ENCODE measurements at places on chromosomes 3 and 15.

GRCh38 chr15:69027976-69028518 is 13.6 kb downstream of the NOX5 start:
- no peak for DNase-seq

GRCh38 chr3:113212150-113212843 is 940 bp downstream of the BOC start:
- no peak for DNase-seq

- no peak for DNase-seq
These were observed 27.5 kb downstream of the PLA2G4D start for GRCh38 chr15:42066764-42067415.

DNA sequence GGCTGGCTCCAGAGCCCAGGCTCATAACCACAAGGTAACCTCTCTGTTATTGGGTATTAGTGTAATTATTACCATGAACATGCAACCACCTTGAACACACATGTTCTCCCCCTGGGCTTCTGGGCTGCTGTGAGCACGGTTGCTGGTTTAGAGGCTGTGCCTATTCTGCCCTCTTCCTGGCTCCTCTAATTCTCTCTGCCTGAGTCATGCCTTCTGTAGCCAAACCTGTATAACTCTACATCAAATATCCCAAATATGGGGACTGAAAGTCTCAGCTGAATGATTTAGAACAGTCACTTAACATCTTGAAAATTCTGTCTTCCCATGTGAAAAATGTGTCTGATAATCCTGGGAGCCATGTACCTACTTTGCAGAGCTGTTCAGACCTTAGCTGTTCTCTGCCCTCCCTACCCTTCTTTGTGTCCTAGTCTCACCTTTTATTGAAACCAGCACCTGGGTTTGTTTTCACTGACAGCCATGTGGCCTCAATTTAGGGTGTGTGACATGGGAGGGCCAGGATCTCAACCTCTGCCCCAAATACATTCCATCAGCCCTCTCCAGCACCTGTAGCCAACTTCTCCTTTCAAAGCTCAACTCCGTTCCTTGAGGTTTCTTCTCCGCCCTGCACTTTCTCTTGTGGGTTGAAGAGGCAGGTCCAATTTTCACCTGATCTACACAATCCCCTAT is 60.7 kb downstream of the PDZRN3 start:
- DNase-seq: no peak

DNA sequence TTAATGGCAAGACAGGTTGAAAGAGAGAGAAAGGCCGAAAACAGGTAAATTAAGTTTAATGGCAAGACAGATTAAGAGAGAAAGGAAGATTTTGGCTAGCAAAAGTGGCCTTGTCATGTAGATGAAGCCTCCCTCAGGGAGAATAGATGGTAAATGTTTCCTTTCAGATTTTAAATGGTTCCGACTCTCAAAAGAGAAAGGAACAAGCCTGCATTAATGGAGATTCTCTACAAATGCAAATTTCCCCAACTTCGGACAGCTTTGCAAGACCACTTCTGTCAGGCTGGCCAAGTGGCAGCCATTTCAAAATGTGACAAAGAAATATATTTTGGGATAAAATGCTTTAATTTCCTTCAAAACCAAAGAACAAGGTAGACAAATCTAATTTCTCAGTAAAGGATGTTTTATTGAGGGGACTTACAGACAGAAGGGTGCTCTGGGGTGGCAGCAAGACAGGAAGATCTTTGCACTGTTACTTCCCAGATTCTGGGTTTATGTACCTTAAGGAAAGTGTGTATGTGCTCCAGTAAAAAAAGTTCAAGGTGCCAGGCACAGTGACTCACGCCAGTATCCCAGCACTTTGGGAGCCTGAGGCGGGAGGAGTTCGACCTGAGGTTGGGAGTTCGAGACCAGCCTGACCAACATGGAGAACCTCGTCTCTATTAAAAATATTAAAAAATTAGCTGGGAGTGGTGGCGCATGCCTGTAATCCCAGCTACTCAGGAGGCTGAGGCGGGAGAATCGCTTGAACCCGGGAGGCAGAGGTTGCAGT is 626.3 kb upstream of the NAALADL2 start:
- DNase-seq: no peak

GRCh38 chr3:41523897-41524296 is 324.6 kb downstream of the CTNNB1 start:
- no peak for DNase-seq

DNA sequence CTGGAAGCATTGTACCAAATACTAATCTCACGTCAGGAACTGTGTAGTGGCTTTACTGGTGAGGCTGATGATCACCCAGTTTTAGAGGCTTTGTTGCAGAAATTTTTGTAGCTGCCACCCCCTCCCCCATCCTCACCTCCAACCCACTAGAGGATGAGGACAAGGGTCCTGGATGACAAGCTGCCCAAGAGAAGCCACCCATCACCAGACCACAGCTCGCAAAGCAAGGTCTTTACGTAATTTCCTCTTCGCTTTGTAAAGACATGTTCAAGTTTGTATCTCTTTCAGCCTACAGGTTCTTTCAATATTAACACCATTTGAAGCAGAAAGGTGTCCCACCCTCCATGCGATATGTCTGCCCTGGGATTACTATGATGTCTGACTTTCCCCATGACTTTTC is 74.2 kb downstream of the LDHAL6B start:
- DNase-seq: no peak

- no peak for DNase-seq
These were observed 220.0 kb upstream of the MLF1 start for GRCh38 chr3:158350971-158351370.

DNA sequence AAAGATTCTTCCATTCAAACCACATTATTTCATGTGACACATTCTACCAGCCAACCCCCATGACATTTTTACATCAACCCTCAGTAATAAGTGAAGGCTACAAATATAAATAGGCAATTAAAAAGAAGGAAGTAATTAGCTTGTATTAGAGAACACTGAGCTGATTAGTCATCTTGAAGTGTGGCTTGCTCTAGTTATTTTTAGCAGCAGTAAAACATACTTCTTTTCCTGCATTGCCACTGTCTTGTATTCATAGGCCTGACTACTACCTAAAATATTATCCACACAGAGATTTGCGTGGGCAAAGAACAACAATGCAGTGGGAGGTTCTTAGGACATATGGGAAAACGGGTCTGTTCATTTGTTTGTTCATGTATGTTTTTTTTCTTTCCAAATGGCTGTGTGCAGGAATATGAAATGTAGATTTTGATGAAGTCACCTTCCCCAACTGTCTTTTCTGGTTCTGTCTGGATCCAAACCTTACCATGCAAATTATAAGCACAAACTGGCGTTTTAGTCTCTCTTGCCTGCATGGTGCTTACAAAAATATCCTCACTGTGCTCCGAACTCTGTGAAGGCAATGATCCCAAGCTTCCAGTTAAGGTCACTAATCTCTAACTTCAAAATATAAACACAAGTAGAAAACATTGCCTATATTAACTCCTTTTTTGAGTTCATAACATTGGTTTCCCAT is 31.5 kb upstream of the TM4SF4 start:
- no peak for DNase-seq

GRCh38 chr15:99408236-99409096 is 157.2 kb downstream of the LRRC28 start:
- no peak for DNase-seq

DNA sequence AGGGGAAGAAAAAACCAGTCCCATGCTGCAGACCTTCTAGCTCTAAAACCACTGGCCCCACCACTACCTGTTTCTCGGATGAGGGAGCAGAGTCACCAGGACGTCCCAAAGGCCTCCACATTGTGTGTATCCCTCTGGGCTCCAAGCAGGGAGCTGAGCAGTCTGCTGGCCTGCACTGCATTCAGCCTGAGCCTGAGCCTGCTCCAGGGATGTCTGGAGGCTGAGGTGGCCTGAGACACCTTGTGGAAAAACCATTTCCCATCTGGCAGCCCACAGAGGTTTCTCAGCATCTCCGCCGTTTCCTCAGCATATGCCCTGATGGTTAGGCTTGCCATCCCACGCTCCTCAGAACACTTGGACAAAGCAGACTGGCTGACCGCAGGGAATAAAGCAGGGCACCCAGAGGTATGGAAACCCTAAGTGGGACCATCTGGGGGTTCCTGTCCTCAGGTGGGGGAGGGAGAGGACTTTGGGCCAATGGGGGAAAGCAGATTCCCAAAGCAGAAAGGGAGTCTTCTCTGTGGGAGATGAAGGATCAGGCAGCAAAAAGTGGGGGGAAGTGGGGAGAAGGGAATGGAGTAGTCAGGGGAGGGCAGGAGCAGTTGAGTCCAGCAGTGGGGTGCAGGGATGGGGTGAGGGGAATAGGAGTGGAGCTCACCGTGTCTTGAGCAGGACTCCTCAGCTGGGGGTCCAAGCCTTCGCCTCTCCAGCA is at the start of gene CILP:
Gene CILP, minus strand, starts transcription at position 704 of the 712 bp plus-strand sequence. CDS start 1,718 bp downstream, outside the sequence.
- no peak for DNase-seq

GRCh38 chr3:22959593-22959992 is 243.5 kb upstream of the UBE2E2 start:
- DNase-seq: no peak

DNA sequence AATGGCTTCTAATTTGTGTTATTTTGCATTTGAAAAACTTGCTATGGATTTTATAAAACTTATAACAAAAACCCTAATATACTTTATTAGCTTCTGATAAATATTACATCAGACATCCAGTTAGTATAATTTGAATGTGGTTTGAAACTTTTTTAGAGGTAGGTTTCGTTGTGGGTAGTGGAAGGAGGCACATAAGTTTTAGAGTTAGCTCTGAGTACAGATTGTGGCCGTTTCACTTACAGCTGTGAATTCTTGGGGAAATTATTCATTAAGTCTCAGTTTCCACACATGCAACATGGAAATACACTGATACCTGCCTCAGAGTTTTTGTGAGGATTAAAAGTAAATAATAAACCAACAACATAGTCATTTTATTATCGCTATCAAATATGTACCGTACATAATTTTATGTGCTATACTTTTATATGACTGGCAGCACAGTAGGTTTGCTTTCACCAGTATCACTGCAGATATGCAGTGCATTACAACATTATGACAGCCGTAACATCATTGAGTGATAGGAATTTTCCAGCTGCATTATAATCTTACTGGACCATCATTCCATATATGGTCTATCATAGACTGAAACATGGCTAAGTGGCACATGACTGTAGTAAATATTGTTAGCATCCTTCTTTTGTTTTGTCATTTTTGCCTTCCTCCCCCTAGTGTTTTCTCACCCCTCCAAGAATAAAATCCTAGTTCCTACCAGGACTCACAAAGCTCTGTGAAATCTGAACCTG is 175.6 kb downstream of the AKAP13 start:
- no peak for DNase-seq

DNA sequence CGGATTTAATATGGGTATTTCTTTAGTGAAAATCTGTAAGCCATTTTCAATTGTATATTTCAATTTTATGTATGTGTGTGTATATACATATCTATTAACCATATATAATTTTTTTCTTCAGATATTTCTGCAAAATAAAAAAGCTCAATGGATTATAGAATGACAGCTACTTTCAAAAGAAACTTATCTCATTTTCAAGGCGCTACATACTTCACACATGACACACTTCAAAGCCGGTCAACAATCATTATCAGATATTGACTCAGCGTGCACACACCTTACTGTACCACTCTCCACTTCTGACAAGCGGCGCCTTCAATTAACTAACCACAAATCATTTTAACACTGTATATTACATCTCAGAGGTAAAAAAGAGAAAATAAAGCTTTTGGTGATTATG is 39.6 kb downstream of the ATP13A3 start:
- DNase-seq: no peak

DNA sequence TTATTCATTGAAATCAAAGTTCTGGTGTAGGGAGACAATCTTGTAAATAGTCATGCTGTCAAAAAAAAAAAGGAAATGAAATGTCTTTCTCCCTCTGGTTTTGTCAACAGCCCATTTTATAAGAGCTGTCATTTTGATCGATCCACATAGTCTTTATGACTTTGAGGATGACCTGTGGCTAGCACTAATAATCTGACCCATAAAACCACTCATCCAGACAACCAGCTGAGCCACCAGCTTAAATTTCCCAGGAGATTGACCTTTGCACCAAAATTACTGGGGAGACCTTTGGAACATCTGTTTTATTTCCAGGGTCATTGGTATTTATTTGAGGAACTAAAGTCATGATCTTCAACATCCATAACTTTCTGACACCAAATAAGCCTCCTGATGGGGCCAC is 98.5 kb upstream of the MME start:
- no peak for DNase-seq

DNA sequence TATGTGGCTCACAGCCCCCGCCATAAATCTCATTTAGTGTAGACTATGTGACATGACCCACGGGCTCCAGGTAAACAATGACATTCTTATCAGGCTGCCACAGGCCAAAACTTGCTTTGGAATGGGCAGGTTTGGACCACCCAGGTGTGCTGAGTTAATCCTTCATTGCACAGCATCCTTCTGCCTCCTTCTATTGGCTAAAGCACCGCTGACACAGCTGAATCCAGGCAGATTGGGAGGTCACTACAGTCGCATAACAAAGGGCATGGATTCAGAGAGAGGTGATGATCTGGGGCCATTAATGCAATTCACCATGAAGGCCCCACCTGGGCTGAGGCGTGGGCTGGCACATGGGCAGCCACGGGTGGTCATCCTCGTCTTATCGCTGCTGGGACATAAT is 47.8 kb upstream of the GALNT15 start:
- DNase-seq: no peak

DNA sequence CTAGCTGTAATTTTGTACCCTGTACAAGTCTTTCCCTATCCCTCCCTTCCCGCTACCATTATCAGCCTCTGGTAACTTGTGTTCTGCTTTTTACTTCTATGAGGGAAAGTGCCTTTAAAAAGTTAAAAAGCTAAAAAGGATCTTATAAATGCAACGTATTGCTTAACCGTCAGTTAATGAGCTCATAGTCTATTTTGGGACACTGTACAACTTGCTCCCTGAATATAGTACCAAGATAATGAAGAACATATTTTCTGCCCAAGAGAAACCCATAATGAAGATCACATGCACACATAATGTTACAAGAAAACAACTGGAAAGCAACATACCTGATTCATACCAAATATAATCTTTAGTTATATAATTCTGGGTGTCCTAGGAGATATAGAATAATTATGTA is 22.6 kb downstream of the ZIC1 start:
- DNase-seq: no peak

DNA sequence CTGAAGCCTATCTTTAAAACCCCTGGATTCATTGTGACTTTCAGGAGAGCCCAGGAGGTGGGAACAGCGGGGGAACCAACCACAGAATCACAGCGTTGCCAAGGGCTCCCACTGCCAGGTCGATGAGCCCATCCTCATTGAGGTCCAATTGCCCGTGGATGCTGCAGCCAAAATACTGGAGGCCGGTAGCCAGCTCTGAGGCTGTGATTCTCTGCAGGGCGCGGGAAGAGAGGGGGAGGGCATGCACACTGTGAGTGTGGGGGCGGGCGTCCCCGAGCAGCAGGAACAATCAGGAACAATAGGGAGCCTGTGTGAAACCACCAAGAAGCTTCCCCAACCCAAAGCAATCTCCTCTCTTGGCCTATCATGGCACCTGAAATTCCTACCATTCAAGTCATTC is 53.4 kb downstream of the FEM1B start:
- no peak for DNase-seq

GRCh38 chr3:72613871-72614270 is 234.4 kb downstream of the SHQ1 start:
- no peak for DNase-seq
